ENCODE measurements at places on chromosomes 5 and 9. TPM values are rescaled to one million over a fixed set of nuclear protein-coding genes. Genes with fewer than 3 reads are reported as not detected.

GRCh38 chr9:127388037-127388855 is 8.7 kb upstream of the SLC2A8 start:
- DNase-seq, result no peak

DNA sequence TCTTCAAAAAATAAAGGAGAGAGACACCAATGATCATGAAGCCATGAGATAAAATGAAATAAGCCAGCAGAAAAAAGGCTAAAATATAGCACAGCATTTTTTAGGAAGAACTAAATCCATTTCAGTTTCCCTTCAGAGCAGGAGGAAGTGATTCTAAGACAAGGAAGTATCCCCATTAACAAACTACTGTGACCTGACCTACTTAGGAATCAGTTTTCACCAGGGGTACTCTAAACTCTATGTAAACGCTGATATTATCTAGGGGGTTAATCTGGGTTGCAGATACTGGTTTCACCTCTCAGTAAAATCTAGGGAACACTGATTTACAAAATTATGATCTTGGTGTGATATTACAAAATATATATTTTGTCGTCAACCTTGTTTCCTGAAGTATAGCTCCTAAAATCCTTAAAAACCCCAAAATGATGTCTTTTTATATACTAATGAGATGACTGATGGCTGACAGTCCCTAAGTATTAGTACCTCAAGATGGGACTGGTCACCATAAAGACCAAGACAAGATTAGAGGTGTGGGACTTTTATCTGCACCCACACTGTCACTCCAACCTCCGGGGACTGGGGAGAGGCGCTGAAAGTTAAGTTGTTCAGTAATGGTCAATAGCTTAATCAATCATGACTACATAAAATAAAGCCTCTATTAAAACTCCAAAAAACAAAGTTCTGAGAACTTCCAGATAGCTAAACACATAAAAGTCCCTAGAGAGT is 2.9 kb upstream of the FNBP1 start:
- DNase-seq, result no peak

Gene TMEM215
- not detected for total RNA-seq

GRCh38 chr5:74667396-74667795 is 17.6 kb upstream of the HEXB start:
- no peak for DNase-seq

GRCh38 chr5:142611154-142611553 is 74.7 kb downstream of the FGF1 start:
- no peak for DNase-seq

DNA sequence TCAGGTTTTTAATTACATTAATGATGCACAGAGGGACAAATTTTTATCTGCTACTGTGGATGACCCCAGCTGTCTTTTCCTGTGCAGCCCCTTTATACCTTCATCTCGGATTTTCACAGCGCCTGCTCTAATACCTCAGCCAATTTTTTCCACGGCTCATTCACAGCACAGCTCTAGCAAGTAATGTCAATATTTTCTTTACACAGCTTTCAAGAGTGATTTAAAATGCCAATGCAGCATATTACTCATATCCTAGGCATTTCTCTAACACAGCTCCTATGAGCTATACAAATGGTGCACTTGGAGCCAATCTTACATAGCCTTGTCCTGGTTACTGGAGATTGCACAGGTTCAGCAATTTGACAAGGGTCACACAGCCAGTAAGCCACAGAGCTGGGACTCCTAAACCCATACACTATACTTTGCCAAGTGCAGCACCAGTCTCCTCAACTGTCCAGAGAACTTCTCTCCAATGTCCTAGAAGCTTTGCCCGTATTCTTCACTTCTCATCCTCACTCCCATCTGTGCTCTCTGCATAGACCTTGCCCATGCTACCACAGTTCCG is 661.8 kb downstream of the DTWD2 start:
- no peak for DNase-seq

- DNase-seq, result no peak
Observed at GRCh38 chr5:76683816-76684731, 31.9 kb upstream of the F2R start.

Gene IL9
- not detected for total RNA-seq

Gene PAPPA
- total RNA-seq, result 1.1 TPM

Data from Right ventricle myocardium inferior (tissue), 1 donor.